Stimulated activated CD4-positive, alpha-beta T cell treated with anti-CD3 and anti-CD28 coated beads, Interleukin-15, amount 100 ng/mL, for 48 hours (primary cell): ENCODE measurements at places on chromosomes 11 and 22.

GRCh38 chr11:131893988-131894387 lies 523.6 kb downstream of the NTM start:
- DNase-seq: no peak

GRCh38 chr11:106418791-106419190 lies 341.3 kb downstream of the AASDHPPT start:
- no peak for DNase-seq

GRCh38 chr11:60927600-60927999 lies 3.3 kb downstream of the TMEM132A start:
- no peak for DNase-seq

DNA sequence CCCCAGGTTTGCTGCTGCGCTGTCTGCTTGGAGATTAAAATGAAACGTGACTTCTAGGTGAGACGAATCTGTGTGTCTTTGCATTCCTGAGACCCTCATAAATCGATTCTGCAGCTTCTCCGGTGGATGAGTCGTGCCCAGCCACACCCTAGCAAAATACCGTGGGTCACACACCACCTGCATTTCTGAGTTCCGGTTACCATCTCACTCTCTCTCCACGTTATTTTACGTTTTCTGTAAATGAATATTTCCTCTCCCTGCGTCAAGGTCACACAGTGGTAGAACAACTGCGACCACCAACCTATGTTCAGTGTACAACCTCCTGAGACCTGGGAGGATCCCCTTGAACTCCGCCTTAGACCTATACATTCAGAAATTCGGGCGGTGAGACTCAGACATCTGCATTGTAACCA lies 1.1 kb downstream of the YWHAH start:
- DNase-seq: no peak

DNA sequence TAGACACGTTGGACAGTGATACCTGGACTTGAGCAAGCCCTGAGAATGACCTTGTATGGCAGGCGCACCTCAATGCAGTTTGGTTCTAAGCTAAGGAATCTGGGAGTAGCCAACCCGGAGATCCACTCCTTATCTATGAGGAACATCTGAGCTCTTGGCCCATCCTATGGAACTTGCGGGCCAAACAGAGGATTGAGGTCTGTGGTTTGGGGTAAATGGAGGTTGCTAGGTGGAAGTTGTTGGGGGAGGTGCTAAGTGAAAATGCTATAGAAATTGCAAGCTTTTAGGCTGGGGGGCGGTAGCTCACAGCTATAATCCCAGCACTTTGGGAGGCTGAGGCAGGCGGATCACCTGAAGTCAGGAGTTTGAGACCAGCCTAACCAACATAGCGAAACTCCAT lies 8.9 kb downstream of the GDPD5 start:
- no peak for DNase-seq

- no peak for DNase-seq
Observed at GRCh38 chr11:108975026-108975425, 310.2 kb downstream of the DDX10 start.

DNA sequence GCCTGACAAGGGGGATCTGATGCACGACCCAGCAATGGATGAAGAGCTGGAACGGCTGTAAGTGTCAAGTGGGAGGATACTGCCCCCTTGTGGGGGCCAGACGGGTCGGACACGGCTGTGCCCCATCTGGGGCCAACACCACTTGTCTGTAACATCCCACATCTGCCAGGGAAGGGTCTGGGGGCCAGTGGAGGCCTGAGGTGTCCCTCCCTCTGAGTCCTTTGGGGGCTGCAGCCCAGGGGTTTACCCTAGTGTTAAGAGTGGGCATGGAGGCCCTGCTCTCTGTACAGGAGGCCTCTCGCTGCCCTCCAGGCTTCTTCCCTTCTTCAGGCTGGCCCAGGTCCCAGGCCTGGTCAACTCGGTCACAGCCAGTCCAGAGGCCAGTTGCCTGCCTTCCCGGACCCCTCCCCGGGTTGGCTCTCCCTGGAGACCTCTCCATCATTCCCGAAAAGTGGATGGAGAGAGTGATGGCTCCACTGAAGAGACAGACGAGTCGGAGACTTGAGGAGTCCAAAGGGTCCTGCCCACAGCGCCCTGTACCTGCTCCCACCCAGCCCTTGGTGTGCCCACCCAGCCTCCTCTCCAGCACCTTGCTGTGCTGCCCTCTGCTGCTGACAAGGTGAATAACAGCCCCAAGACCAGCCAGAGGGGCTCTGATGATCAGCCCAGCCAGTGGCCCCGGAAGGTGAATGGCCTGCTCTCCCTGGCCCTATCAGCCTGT lies 15.4 kb downstream of the ARFGAP2 start:
- peak; percentile 50 for DNase-seq

GRCh38 chr11:83459798-83460197 lies 173.6 kb upstream of the CCDC90B start:
- DNase-seq: no peak

- no peak for DNase-seq
Observed at GRCh38 chr11:123158033-123159003, 36.7 kb downstream of the CLMP start.

GRCh38 chr11:122523846-122524805 lies 131.4 kb upstream of the UBASH3B start:
- DNase-seq: no peak

DNA sequence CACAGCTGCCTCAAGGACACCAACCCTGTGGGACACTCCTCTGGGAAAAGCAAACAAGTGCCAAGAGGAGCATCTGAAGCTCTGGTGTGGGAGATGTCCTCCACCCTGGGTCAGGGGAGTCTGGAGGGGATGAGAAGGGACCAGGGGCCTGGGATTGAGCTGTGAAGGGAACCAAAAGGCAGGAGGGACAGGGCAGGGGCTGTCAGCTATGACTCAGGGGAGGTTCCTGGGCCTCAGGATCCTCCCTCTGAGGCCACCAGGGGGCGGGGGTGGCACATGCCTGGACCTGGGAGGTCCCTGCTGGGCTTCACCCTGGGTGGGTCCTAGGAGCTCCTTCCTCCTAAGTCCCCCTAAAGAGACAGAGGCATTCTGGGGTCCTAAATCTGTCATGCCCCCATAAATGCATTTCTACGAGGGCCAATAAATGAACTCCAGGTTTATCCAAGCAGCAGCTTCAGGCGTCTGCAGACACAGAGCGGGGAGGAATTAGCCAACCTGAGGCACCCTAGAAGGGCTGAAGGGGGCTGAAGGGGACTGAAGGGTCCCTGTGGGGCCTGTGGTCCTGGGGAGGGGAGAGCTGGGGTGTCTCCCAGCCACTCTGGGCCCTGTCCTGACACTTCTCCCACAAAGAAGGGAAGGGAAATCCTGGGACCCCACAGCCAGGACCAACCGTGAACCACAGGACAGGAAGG lies 31.9 kb upstream of the IGLL5 start:
- DNase-seq: no peak

GRCh38 chr11:31986201-31986889 lies 104.5 kb upstream of the RCN1 start:
- no peak for DNase-seq

GRCh38 chr11:9493492-9493891 lies 32.7 kb downstream of the ZNF143 start:
- no peak for DNase-seq

DNA sequence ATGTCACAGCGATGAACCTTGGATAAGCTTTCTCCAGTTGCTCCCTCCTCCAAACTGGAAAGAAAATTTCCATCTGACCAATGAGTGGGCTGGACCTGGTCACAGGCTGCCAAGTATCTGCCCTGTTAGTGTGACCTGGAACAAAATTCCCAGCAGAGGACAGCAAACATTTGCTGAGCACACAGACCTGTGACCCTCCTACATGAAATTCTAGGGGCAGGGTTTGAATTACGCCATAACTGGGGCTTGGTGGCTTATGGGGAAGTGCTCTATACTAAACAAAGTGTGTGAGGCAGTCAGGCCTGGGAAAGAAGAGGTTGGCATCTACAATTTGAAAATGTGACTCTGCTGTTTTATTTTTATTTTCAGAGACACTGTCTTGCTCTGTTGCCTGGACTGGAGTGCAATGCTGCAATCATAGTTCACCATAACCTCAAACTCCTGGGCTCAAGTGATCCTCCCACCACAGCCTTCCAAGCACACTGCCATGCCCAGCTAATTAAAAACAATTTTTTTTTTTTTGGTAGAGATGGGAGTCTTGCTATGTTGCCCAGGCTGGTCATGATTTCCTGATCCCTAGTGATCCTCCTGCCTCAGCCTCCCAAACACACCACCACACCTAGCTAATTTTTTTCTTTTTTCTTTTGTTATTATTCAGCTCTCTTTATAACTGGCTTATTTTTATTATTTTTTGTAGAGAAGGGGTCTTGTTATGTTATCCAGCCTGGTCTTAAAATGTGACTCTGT lies 13.6 kb upstream of the XBP1 start:
- DNase-seq: no peak

- no peak for DNase-seq
Observed at GRCh38 chr11:116832350-116833290, 2.9 kb downstream of the APOC3 start.

DNA sequence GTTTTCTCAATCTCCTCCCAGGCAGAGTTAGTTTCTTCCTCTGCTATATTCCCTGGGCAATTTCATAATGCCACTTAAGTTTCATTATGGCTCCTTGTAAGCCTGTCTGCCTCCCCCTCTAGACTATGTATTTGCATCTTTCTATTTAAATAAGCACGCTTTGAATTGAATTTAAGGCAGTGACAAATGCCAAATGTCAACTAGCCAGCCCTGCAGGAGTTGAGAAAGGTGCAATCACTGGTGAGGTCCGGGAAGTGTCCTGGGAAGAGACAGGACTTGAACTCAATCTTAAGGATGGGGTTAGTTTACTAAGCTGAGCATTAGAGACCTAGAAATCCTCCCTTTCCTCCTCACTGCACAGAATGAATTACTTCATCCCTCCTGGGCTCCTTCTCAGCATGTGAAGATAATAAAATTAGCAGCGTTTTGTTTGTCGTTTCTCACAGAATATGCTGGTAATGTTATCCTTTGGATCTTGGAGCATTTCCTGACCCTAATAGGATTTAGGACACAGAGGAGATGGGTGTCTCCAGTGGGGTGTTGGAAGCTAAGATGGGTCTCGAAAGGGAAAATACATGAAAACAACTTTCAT lies 1.6 kb downstream of the TCP11L1 start:
- no peak for DNase-seq

DNA sequence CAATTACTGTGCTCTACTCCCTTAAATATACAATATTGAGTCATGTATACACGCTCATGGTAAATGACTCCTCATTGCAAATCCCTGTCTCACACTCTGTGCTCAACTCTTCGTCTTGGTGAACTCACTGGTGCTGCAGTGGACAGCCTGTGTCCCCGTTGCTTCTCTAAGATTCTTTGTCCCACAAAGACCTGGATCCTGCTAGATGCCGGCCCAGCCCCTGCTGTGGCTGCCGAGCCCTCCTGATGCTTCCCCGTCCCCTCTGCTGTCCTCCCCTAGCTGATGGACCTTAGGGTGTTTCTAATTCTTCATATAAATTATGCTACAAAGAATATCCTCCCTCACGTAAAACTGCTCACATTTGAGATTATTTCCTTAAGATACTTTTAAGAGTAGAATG lies 5.5 kb downstream of the APOL2 start:
- no peak for DNase-seq

DNA sequence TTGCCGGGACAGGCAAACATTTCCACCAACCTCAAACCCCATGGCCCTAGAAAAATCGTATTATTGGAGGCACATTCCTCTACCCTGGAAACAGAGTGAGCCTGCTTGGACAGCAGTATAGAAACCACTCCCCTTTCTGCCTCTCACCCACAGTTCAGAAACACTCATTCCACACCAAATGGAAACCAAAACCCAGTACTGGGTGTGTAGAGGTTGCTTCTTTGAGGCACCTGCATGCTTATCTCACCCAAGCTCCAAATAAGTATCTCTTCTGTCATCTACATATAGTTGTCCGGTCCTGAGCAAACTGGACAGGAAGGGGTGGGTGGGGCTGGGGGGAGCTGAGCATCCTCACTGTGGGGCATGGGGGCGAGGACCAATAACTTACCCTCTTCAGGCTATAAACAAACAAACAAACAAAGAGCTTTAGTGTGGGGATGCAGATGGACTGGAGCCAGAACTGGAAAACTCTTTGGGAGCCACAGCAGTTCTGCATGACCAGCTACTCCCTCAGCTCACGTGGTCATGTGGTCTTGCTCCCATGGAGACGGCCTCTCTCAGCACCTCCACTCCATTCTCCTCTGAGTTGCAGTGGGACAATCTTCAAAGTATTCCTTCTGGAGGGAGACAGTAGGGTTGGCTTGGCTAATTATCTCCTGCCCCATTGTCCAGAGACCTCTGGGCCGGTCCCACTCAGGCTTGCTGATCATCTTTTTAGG lies 1.0 kb upstream of the PLAAT2 start:
- DNase-seq: no peak

GRCh38 chr11:127063241-127063640 lies 62.7 kb upstream of the KIRREL3 start:
- no peak for DNase-seq

DNA sequence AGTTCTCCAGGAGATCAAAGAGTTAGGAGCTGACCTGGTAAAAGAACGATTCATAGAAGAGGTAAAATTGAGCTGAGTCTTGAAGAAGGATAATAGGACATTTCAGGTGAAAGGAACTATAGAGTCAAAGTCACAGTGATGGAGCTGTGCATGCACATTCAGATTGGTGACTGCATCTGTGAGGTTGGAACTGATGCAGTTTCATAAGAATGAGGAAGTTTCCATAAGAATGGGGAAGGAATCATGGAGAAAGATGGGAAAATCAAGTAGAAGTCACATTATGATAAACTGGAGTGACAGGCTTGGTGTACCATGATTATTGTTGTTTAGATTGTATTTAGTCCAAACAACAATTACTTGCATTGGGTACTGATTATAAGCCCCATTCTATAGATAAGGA lies 232.2 kb downstream of the FAM76B start:
- DNase-seq: no peak

DNA sequence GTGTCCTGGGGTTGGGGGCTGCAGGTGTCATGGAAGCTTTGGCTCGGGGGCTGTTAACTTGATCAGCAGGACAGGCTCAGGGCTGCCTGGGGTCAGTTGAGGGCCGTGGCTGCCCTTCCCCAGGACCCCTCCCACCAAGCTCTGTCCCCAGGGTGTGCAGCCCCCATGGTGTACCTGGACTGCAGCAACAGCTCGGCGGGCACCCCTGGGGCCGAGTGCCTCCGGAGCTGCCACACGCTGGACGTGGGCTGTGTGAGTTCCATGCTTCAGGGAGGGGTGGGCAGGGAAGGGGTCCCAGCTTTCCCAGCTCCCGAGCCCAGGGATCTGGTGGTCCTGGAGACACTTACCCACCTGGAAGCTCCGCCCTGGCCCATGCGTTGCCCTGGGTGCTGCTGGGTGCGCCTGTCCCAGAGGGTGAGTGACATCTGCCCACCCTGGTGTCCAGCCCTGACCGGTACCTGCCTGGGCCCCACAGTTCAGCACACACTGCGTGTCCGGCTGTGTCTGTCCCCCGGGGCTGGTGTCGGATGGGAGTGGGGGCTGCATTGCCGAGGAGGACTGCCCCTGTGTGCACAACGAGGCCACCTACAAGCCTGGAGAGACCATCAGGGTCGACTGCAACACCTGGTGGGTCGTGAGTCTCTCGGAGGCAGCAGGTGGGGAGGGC lies 11.3 kb downstream of the MUC5B start:
- no peak for DNase-seq

- DNase-seq: no peak
Observed at GRCh38 chr22:32660292-32660691, 141.2 kb upstream of the TIMP3 start.

GRCh38 chr11:121553389-121553788 lies 100.6 kb upstream of the SORL1-AS1 start:
- DNase-seq: no peak

GRCh38 chr11:2293531-2293971 lies 8.2 kb downstream of the C11orf21 start:
- DNase-seq: no peak
